Thoracic aorta (tissue), 2 donors: ENCODE measurements at places on chromosomes 16 and 17. TPM values are rescaled to one million over a fixed set of nuclear protein-coding genes. Genes with fewer than 3 reads are reported as not detected.

KRT33A gene
- not detected for total RNA-seq

DNA sequence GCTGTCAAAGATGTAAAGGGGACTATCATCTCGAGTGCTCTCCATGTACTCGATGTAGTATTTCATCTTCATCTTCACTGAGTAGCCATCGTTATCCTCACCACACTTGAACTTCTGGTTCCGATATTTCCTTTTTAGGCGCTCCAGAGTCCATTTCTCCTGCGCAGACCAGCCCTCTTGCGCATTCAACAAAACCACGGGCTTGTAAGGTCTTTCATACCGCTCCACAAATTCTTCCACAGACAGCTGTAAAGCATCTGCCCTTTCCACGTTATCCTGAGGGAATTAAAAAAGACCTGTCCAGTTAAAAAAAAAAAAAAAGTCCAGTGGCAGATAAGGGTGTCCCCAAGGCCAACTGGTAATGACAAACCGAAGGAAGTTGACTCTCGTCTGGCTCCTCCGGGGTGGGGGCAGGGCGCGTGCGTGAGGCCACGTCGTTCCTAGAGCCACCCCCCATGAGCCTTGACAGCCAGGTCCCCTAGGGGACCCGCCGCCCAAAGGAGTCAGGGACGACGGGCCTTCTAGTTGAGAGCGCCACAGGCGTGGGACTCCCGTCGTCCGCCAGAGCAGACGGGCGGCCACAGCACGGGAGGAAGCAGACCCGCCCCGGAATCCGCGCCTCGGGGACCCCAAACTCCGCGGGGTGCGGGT lies 701 bp downstream of the JMJD6 start:
- H3K4me1 ChIP-seq, result peaks cover 62% of the 10 kb centered on the region
- H3K36me3 ChIP-seq, result peaks cover 29% of the 10 kb centered on the region
- H3K4me3 ChIP-seq, result peak overlapping the region; percentile 96
- no peaks in the 10 kb centered on the region for H3K27me3 ChIP-seq

PRM3 gene
- not detected for total RNA-seq

DNA sequence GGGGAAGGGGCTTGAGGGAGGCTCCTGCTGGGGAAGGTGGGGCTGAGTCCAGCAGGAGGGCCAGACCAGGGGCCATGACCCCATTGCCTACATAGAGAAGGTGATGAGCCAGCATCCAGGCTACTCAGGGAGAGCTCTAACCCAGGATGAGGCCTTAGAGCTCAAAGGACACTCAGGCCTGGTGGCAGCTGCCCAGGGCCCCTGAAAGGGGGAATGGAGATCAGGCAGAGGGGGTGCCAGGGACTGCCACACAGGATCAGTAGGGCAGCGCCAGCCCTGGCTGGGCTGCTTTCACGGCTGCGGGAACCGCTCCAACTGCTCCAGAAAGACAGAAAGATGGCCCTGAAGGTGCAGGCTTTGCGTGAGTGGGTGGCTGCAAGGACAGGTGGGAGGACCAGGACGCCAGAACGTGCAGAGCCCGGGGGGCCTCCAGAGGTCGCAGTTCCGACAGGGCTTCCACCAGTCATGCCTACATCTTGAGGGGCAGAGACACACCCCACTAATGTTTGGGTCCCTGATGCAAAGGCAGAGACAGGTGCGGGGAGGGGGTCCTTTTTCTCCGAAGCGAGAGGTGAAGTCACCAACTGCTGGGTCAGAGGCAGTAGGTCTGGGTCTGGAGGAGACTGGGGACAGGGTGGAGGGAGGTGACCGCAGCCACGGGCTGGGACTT lies 882 bp upstream of the ATP6V0C start:
- DNase-seq, result no peak
- H3K4me1 ChIP-seq, result peaks cover 45% of the 10 kb centered on the region
- H3K36me3 ChIP-seq, result no peaks in the 10 kb centered on the region
- H3K27me3 ChIP-seq, result no peaks in the 10 kb centered on the region

- no peak overlapping the region for H3K27ac ChIP-seq
- DNase-seq, result no peak
- no peaks in the 10 kb centered on the region for H3K4me1 ChIP-seq
Measured at GRCh38 chr17:3744014-3744413, 20.3 kb downstream of the HASPIN start.

DNA sequence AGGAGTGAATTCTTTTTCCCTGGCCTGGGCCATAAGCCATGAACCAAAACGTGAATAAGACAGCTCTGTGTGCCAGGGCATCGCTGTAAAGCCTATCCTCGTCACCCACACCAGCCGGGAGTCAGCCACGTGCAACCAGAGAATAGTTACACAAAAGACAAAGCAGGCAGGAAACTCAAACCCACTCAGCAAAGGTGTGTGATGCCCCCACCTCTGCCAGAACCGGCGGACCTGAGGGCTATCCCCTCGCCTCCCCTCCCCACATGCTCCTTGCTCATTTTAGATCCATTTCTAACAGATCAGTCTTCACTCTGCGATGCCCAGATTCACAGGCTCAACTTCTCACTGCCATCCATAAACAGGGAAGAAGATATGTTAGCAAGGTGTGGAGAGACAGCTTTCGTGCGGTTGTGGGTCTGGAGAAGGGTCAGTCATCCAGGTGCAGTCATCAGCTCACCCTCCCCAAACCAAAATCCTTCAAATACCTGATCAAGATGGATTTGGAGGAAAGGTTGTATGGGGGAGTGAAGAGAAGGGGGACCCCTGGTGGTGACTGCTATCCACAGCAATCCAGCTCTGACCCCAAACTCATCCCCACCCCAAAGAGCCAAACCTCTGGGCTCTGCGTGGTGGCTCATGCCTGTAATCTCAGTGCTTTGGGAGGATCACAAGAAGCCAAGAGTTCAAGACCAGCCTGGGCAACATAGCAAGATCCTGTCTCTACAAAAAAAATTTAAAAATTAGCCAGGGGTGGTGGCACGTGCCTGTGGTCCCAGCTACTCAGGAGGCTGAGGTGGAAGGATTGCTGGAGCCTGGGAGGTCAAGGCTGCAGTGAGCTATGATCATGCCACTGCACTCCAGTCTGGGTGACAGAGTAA lies 219.2 kb downstream of the C16orf78 start:
- H3K4me1 ChIP-seq, result peaks cover 11% of the 10 kb centered on the region
- no peak overlapping the region for H3K27ac ChIP-seq
- no peaks in the 10 kb centered on the region for H3K27me3 ChIP-seq
- no peak overlapping the region for H3K4me3 ChIP-seq

MPV17L gene
- 8.2 TPM for total RNA-seq

ALG1 gene
- total RNA-seq, result 36.7 TPM

DNA sequence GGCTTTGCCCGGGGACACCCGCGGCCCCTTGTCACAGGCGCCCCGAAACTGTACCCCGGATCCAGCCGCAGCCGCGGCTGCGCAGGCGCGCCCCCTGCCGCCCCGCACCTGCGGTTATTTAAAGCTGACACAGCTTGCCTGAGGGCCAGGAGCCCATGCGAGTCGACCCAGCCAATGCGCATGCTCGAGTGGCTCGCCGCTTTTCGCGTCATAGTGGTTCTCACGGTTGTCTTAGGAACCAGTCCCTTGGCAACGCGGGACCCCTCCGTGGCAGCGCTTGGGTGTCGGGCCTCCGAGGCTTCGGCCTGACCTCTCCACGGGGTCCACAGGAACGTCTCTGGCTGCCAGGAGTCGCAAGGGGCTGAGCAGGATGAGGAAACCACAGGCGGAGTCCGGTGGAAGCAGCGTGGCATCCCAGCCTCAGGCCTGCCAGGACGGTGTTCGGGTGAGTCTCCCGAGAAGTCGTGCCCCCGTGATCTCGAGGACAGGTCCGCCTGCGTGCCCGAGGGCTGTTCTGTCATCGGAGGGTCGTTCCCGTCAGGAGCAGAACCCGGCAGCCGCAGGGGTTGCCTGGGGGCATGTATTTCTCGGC lies 716.9 kb downstream of the KCNJ18 start:
- H3K27me3 ChIP-seq, result no peaks in the 10 kb centered on the region
- H3K27ac ChIP-seq, result no peak overlapping the region
- no peaks in the 10 kb centered on the region for H3K4me1 ChIP-seq

TBC1D3I gene
- total RNA-seq, result 0.63 TPM

DNA sequence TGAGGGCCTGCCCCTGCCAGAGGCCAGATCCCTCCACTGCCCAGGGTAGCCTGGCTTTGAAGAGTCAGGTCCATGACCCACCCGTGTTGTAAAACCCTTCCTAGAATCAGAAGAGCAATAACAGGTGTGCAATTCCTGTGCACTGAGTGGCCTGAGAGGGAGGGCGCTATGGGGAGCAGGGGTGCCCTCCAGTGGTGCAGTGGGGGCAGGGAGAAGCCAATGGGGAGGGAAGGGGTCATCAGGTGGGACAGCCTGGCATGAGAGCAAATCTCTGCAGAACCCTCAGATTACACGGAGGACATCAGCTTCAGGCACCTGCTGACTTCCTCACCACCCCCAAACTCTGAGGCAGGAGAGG lies 72.9 kb upstream of the ZNF469 start:
- no peak overlapping the region for H3K4me3 ChIP-seq
- no peaks in the 10 kb centered on the region for H3K27me3 ChIP-seq
- no peaks in the 10 kb centered on the region for H3K36me3 ChIP-seq

STARD3 gene
- total RNA-seq, result 67.7 TPM

DNA sequence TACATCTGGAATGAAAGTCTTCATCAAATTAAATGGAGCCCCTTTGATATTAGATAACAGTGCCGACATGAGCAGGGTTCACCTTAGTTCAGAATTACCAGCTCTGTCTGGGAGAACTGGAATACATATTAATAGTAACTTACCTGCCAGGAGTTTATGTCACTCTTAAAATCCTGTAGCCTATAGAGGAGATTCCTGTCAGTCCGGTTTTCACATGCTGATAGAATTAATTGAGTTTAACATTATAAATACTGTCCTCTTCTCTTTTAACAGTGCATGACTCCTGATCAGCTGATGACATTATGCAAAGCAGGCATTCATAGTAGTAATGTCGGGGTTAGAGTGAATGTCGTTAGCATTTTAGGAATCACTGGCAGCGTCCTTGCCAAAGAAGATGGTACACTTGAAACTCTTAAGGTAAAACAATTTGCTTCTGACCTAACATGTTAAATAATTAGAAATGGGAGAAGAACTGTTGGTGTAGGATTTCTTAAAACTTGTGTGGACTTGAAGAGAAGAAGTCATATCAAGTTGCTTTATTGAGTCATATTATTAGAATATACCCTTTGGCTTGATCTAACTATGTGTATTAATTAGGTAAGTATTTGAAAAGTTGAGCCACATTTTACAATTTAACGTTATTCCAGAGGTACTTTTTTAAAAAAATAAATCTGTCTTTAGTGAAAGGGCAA lies 34.3 kb downstream of the HEATR3 start:
- no peak overlapping the region for H3K4me3 ChIP-seq
- H3K4me1 ChIP-seq, result no peaks in the 10 kb centered on the region
- H3K36me3 ChIP-seq, result peaks cover 19% of the 10 kb centered on the region
- H3K27me3 ChIP-seq, result no peaks in the 10 kb centered on the region
- H3K27ac ChIP-seq, result no peak overlapping the region

ABCA6 gene
- total RNA-seq, result 43.3 TPM

DNA sequence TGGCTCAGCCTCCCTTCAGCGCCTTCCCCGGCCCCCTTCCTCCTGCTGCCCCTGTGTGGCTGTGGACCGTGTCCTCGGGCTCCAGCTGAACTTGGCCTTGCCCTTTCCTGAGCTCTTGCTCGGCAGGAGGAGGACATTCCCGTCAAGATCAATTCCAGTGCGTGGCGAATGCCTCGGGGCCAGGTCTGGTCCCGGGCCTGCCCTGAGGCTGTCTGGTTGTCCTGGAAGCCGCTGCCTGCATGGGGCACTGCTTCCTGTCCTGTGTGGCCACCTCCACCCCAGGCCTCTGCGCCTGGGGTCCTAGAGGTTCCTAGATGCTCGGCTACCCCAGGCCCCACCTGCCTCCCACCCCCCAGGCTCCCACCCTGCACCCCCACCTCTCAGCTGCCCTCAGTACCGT lies 12.8 kb downstream of the BAHCC1 start:
- no peak overlapping the region for H3K4me3 ChIP-seq
- H3K36me3 ChIP-seq, result no peaks in the 10 kb centered on the region
- H3K27ac ChIP-seq, result no peak overlapping the region
- peaks cover 49% of the 10 kb centered on the region for H3K4me1 ChIP-seq
- no peaks in the 10 kb centered on the region for H3K27me3 ChIP-seq
- no peak for DNase-seq

HSD17B2 gene
- total RNA-seq, result not detected

- peaks cover 14% of the 10 kb centered on the region for H3K4me1 ChIP-seq
- no peaks in the 10 kb centered on the region for H3K27me3 ChIP-seq
- H3K27ac ChIP-seq, result no peak overlapping the region
- H3K4me3 ChIP-seq, result no peak overlapping the region
- DNase-seq, result no peak
Measured at GRCh38 chr16:73205153-73205886, 157.4 kb upstream of the ZFHX3 start.

GRCh38 chr16:81163671-81164070 lies 67.5 kb upstream of the GCSH start:
- H3K36me3 ChIP-seq, result no peaks in the 10 kb centered on the region
- H3K4me1 ChIP-seq, result no peaks in the 10 kb centered on the region

DNA sequence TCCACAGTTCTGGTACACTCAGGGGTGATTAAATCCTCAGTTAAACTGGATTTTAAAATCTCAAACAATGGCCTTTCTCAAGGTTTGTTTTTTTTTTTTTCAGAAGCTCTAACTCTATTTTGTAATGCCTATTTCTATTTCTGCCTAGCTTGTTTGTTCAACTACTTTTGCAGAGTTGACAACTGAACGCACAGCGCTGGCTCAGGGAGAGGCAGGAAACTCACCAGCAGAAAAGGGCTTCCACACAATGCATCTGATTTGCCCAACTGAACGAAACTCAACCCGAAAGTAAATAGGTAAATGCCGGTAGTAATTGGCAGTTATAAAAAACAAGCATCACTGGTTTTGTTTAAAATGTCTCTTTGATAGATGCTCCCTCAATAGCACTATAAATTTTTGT lies 52.7 kb upstream of the CNEP1R1 start:
- no peaks in the 10 kb centered on the region for H3K36me3 ChIP-seq
- no peaks in the 10 kb centered on the region for H3K27me3 ChIP-seq
- H3K4me1 ChIP-seq, result no peaks in the 10 kb centered on the region
